Activated CD8-positive, alpha-beta memory T cell treated with anti-CD3 and anti-CD28 coated beads for 24 hours (primary cell): ENCODE measurements at places on chromosomes 12 and 14.

- no peak for DNase-seq
These were observed 49.3 kb upstream of the ETV6 start for GRCh38 chr12:11600199-11600598.

DNA sequence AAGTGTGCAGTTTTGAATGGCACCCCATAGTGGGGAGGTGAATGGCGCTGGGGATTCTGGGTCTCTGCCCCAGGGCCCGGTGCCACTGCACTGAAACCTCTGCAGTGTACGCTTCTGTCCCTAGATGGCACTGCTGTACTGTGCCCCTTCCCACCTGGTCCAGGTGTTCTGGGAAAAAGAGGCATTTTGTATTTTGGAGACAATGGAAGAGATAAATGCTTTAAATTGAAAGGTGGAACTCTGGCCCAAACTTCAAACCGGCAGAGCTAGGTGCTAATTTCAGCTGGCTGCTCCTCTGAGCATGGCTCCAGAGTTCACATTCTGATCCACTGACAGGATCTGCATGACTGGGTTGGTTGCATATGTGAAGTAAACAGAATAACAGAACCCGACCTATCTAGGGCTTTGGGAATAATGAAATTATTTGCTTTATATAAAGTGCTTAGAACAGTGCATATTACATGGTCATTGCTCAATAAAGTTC, 52.2 kb downstream of the KRT80 start:
- DNase-seq = no peak

DNA sequence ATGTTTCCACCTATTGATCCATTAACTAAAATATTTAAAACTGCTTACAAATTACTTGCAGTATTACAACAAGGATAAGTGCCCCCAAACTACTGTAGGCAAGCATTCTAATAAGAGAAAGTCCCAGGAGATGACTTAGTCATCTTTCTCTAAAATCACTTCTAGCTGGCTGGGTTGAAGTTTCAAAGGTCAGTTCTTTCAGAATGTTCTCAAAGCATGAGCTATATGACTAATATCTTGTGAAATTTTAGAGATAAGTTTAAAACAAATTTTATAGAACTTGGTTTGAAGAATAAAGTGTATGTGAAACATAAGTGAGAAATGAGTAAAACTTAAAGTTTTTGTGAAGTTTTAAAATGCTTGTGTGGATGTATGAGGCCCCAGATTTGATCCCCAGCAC, 24.3 kb upstream of the OR6J1 start:
- DNase-seq = no peak

- DNase-seq = peak; percentile 94
These were observed 61.5 kb downstream of the LGMN start for GRCh38 chr14:92686900-92687427.

- DNase-seq = no peak
These were observed 50.5 kb upstream of the PWP1 start for GRCh38 chr12:107635139-107635538.

DNA sequence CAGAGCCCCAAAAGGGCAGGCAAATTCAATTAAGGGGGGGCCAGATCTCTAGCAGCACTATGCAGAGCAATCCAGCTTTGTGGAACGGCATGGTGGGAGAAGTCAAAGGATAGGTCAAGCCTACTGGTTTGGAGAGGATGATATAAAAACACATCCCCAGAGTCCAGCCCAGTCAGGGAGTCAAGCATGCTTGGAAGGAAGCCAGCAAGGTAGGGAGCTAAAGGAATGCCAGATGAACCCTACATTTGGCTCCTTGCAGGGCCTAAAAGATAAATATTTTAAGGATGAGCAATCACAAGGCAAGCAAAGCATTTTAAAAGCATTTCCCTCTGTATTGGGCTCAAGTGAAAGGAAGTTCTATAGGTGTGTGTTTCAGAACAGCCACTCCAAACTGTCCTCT, 21.4 kb downstream of the KCTD10 start:
- no peak for DNase-seq

DNA sequence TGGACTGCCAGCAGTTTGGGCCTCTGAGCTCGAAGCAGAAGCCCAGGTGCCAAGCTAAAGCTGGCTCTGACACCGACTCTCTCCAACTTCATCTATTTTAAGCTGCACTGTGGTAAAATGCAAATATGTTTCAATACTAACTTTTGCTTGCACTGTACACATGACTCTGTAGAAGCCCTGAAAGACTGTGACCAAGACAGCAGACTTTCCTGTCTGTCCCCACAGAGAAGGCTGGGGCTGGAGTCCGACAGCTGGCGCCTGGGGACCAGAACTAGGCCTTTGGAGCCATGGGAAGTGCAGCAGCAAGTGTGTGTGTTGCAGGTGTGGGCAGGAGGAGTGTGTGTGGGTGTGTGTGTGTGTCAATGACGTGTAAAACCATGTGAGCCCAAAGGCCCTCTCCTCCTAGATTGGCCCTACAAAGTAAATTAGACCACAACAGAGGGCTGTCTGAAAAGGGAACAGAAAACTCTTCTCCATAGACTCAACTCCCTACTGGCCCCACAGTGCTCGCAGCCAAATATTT, 16.4 kb upstream of the RAB35 start:
- no peak for DNase-seq

DNA sequence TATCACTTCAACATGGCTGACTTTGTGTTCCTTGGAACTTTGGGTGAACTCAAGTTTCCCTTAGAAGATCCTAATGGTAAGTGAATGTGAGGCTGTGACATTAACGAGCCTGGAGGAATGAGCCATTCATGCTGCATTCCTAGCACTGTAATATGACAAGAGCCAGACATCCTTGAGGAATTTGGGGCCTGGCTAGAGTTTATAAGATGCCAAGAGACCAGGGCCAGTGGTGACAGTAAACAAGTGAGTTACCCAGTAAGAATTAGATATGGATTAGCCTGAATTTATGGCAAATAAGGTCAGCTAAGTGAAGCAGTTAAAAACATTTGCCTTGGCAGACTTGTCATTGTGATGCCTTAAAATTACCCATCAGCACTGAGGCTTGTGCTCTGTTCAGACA, 232.4 kb downstream of the AKAP6 start:
- DNase-seq = no peak

GRCh38 chr12:11509326-11509725, 114.0 kb upstream of the PRB2 start:
- DNase-seq = no peak
